ENCODE measurements at places on chromosomes 6 and 20. TPM values are rescaled to one million over a fixed set of nuclear protein-coding genes. Genes with fewer than 3 reads are reported as not detected.

The MACROD2 gene
- 6.7 TPM for total RNA-seq

The CST5 gene
- total RNA-seq = not detected

The CCN5 gene
- 39.0 TPM for total RNA-seq

The TBC1D7 gene
- 9.8 TPM for total RNA-seq

The ULBP1 gene
- not detected for total RNA-seq

The RIPPLY2 gene
- total RNA-seq = not detected

The IL17F gene
- not detected for total RNA-seq

The AURKA gene
- 0.98 TPM for total RNA-seq

The METTL24 gene
- 6.6 TPM for total RNA-seq

The ALDH8A1 gene
- total RNA-seq = 0.80 TPM

Data from breast epithelium (tissue), 4 donors.